ENCODE measurements at places on chromosomes 1 and 21.
A peak's percentile ranks its signal among the peaks of the same experiment; 100 is the strongest.

- no peak for DNase-seq
Measured at GRCh38 chr1:243267471-243267880, 11.6 kb downstream of the SDCCAG8 start.

GRCh38 chr1:3461934-3462275 is 7.4 kb downstream of the ARHGEF16 start:
- DNase-seq: no peak

GRCh38 chr1:46218443-46218842 is 15.3 kb downstream of the LURAP1 start:
- no peak for DNase-seq

- DNase-seq: peak; percentile 85
Measured at GRCh38 chr21:38323721-38324531, 67.1 kb downstream of the KCNJ15 start.

- no peak for DNase-seq
Measured at GRCh38 chr1:40980068-40980452, 564 bp downstream of the CTPS1 start.

- no peak for DNase-seq
Measured at GRCh38 chr1:244779410-244779809, 56.0 kb upstream of the COX20 start.

DNA sequence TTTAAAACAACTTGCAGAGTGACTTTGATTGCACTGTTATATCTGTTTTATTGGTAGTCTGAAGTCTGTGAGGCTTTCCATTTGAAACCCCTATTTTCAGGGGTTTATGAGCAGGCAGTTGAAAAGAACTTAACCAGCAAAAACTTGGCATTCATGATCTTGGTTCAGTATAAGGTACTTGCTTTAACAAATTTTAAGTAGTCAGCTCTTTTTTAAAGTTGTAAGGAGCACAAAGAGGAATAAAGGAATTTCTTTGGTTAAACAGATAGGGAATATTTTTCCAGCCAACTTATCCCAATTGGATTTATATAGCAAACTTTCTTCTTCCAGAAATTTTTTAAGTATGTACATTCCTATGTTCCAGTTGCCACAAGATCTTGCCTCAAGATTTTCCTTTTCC is 138.2 kb downstream of the RASAL2 start:
- no peak for DNase-seq

- no peak for DNase-seq
Measured at GRCh38 chr1:100523038-100523652, 14.8 kb upstream of the GPR88 start.

- no peak for DNase-seq
Measured at GRCh38 chr1:59261537-59261936, 35.4 kb upstream of the FGGY start.

DNA sequence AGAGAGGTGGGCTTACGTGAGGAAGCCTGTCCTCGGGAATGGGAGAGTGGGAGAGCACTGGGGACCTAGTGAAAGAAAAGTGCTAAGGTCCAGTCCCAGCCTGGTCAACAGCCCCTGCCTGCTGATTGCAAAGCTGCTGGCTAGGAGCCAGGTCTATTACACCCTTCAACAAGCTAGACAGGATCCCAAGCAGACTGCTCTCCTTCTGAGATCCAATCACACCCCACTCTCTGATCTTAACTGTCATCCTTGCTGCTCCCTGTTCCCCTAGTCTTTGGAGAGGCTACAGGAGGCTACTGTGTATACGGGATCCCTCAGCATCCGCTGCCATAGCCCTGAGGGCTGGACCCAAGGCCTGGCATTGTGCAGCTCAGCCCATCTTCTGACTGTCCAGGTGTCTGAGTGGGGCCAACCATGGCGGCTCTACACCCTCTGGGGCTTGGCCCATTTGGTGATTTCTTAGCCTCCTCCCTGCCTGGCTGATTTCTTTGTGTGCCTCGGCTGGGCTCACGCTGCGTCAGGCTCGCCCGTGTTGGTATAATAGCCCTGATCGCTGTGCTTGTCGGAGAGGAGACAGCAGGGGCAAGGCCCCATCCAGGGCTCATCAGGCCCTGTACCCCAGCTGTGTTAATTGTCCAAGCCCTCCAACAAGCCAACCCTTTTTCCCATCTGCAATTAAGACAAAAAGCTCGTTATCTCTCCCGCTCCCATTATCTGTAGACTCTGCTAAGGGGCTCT is 43.9 kb downstream of the NAV1 start:
- peak; percentile 33 for DNase-seq

DNA sequence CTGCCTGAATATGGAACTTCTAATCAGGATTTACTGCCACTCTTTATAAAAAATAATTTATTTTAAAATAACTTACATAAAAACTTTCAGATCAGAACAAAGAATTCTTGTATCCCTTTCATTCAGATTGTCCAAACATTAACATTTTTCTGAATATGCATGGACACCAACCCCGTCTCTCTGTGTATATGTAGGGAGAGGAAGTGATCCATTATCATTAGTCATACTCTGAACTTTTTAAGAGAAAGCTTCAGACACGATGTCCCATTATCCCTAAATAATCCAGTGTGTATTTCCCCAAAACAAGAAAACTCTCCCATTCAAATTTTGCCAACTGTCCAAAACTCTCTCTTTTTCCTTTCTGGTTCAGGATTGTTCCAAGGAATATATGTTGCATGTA is 122.3 kb upstream of the CXADR start:
- DNase-seq: no peak

DNA sequence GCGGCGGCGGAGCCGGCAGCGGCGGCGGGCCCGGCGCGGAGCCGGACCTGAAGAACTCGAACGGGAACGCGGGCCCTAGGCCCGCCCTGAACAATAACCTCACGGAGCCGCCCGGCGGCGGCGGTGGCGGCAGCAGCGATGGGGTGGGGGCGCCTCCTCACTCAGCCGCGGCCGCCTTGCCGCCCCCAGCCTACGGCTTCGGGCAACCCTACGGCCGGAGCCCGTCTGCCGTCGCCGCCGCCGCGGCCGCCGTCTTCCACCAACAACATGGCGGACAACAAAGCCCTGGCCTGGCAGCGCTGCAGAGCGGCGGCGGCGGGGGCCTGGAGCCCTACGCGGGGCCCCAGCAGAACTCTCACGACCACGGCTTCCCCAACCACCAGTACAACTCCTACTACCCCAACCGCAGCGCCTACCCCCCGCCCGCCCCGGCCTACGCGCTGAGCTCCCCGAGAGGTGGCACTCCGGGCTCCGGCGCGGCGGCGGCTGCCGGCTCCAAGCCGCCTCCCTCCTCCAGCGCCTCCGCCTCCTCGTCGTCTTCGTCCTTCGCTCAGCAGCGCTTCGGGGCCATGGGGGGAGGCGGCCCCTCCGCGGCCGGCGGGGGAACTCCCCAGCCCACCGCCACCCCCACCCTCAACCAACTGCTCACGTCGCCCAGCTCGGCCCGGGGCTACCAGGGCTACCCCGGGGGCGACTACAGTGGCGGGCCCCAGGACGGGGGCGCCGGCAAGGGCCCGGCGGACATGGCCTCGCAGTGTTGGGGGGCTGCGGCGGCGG is 1.0 kb downstream of the ARID1A start:
- no peak for DNase-seq

DNA sequence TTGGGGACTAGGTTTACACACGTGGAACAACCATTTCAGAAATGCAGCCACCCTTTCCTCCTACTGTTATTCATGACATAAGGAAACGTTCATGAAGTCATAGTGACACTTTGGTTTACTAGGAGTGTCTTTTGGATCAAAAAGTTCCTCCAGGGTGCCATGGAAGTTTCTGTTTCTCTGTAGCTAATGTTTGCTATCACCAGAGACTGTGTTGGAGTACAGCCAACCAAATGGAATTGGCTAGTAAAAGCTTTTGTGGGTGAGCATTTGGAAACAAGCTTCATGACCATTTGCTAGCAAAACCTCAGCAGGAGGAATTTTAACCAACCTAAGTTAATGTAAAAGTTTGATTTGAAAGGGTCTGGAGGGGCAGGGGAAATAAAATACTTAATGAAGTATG is 43.9 kb upstream of the ADGRL2 start:
- no peak for DNase-seq

DNA sequence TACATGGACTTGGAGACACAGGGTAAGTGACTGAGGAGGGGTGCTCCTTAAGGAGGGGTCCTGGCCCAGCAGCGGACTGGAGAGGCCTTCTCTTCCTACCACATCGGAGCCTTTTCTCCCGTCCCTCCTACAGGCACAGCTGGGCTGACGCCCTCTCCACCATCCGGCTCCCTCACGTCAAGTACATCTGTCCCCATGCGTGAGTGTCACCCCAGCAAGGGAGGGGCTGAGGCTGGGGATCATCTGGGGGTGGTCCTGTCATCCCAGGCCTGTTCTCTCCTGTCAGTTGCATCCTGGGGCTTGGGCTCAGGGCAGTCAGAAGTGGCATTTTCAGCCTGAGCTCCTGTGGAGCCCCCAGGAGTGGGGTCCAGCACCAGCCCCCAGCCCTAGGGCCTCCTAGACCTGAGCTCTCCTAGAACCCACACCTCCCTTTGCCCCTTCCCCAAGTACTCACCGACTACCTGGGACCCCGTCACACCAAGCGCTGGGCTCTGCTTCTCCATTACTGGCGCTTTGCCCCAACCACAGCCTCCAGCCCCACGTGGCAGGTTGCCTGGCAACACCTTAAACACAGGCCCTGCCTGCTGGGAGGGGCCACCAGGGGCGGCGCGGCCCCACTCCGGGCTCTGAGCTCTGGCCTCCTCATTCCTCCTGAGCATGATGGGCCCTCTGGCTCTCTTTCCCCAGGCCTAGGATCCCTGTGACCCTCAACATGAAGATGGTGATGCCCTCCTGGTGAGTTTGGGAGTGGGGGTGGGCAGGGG is 2.3 kb downstream of the LYPLA2 start:
- DNase-seq: peak; percentile 54

- DNase-seq: no peak
Measured at GRCh38 chr1:221543529-221544120, 198.3 kb downstream of the DUSP10 start.

GRCh38 chr21:25994758-25995163 is 175.8 kb downstream of the APP start:
- DNase-seq: no peak

GRCh38 chr1:63701187-63701586 is 72.6 kb upstream of the ROR1 start:
- peak; percentile 96 for DNase-seq

- DNase-seq: no peak
Measured at GRCh38 chr1:240415532-240415931, 196.4 kb downstream of the GREM2 start.

DNA sequence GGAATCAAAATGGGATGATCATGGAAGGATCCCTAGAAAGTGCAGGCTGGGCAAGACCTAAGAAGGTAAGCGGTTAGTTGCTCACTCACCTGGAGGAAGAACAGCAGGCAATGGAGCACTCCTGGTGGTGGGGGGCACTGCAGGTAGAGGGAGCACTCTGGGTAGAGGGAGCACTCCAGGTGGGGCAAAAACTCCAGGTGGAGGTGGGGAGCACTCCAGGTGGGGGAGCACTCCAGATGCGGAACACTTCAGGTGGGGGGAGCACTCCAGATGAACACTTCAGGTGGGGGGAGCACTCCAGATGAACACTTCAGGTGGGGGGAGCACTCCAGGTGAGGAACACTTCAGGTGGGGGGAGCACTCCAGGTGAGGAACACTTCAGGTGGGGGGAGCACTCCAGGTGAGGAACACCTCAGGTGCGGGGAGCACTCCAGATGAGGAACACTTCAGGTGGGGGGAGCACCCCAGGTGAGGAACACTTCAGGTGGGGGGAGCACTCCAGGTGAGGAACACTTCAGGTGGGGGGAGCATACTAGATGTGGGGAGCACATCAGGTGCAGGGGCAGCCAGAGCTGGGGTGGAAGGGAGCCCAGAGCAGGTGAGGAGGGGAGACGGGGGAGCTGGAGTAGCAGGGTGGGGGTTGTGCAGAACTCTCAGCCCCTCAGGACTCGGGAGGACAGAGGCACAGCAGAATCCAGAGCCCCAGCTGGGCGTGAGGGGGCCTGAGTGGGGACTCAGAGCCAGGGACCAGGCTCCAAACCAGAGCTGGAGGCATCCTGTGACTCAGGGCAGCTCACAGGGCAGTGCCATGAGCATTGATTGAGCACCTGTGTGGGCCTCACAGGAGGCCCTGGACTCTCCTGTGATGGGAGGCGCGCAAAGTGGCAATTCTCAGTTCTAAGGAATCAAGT is 37.7 kb upstream of the COL6A1 start:
- DNase-seq: no peak

DNA sequence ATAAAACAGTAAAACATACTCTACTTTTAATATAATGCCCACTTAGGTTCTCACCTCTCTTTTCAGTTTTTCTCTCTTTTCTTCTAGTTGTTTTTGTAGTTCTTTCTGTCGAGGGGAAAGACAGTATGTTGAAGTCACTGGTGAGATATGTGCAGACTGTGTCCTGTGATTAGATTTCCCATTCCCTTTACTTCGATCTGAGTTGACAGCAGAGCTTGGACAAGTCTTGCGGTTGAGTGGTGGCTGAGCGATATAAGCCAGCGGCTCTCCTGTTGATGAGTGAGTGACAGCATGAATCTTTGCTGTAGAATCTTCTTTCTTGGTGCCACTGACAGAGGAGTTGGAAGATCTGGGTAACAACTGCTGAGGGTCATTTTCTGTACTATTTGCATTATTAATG is 6.0 kb downstream of the CCDC181 start:
- DNase-seq: no peak

DNA sequence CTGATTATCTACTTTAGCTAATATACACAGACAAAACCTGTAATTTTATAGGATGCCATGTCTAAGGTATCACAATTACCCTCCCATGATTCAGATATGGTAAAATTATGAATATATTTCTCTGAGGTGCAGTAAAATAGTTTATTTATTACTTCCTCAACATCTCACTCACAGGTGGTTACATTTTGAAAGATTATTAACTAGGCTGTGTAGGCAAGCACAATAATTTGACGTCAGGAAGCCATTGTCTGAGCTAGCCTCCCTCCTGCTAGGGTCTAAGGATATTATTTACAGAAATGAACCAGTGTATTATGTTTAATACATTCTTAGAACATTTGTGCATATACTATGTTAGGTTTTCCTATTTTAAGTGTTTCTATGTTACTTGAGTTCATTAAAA is 69.9 kb upstream of the ADGRL2 start:
- no peak for DNase-seq

GRCh38 chr1:226965581-226966440 is 25.7 kb downstream of the COQ8A start:
- no peak for DNase-seq

DNA sequence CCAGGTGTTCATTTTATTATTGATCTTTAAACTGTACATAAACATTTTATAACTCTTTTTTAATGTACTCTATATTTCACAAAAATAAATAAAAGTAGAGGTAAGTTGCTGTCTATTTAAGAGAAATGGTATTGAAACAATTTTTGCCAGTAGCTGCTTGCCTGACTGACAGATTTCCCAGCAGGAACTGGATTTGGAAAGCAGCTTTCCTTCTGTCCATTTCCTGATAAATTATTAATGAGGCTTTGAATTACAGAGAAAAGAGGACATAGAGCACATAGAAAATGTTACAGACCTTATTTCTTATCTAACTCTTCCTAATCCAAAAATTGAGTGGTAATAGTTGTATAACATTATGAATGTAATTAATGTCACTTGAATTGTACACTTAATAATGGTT is 79.7 kb upstream of the BCL10 start:
- no peak for DNase-seq

GRCh38 chr1:45752441-45753052 is 2.1 kb upstream of the IPP start:
- no peak for DNase-seq

GRCh38 chr1:78061825-78062523 is 16.2 kb downstream of the GIPC2 start:
- DNase-seq: no peak

Data from NCI-H2029 (cell line).